Thoracic aorta (tissue), 2 donors: ENCODE measurements at places on chromosomes 16 and 17.

DNA sequence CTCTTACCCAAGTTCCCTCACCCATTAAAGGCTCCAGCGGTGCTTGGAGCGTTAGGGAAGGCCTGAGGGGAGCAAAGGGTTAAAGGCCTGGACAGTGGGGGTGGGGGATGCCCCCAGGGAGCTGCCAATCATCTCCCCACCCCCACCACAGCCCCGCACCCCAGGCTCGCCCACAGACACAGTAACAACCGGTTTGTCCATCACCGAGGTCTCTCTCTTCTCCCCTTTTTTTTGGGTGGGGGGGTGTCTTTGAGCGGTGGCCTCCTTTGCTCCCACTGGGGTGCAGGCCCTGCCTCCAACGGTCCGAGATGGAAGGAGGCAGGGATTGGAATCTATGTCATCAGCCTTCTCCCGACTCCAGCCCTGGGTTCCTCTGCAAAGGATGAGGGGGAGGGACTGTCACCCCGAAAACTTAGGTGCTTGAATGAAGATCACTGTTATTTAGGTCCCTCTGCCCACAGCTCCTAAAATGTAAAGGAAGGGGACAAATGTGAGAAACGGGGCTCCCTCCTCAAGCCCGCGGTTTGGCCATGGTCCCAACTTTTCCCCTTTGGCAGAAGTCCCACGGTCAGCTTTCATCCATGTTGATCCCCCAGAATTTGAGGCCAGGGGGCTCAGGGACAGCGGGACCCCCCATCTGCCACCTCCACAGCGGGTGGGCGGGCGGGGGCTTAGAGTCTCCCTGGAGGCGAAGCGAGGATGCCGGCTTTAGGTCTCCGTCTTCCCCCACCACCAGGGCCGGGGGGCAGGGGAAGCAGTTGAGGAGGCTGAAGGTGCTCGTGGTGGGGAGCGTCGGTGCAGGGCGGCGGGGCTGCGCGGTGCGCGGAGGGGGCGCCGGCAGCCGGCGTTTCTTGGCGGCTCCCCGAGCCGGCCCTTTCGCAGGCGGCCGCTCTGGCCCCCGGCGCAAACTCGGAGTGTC, 1.7 kb downstream of the EPOP start:
- peak overlapping the region; percentile 82 for H3K4me3 ChIP-seq
- H3K36me3 ChIP-seq = no peaks in the 10 kb centered on the region
- H3K27ac ChIP-seq = no peak overlapping the region
- H3K27me3 ChIP-seq = peaks cover 8% of the 10 kb centered on the region
- no peak for DNase-seq

DNA sequence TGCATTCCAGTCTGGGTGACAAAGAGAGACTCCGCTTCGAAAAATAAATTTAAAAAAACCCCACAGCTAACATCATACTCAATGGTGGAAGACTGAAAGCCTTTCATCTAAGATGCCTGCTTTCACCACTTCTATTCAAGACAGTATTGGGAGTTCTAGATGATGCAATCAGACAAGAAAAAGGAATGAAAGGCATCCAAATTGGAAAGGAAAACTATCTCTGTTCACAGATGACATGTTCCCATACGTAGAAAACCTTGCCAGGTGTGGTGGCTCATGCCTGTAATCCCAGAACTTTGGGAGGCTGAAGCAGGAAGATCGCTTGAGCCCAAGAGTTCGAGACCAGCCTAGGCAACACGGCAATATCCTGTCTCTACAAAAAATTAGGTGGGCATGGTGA, 31.1 kb downstream of the RANBP10 start:
- DNase-seq = no peak
- no peak overlapping the region for H3K4me3 ChIP-seq
- H3K36me3 ChIP-seq = peaks cover 8% of the 10 kb centered on the region
- peaks cover 37% of the 10 kb centered on the region for H3K4me1 ChIP-seq
- H3K27me3 ChIP-seq = no peaks in the 10 kb centered on the region
- no peak overlapping the region for H3K27ac ChIP-seq

DNA sequence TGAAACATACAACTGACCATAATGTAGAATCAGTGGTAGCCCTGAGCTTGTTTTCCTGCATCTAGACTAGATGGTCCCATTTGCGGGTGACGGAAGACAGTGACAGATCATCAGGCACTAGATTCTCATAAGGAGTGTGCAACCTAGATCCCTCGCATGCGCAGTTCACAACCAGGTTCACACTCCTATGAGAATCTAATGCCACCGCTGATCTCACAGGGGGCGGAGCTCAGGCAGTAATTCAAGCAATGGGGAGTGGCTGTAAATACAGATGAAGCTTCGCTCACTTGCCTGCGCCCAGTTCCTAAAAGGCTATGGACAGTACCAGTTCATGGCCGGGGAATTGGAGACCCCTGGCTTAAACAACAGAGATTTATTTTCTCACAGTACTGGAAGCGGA, 656.3 kb downstream of the HS3ST4 start:
- no peak overlapping the region for H3K4me3 ChIP-seq
- no peaks in the 10 kb centered on the region for H3K27me3 ChIP-seq
- no peaks in the 10 kb centered on the region for H3K36me3 ChIP-seq
- no peaks in the 10 kb centered on the region for H3K4me1 ChIP-seq
- no peak overlapping the region for H3K27ac ChIP-seq

GRCh38 chr17:61335845-61336655, 63.6 kb upstream of the TBX2 start:
- peak overlapping the region; percentile 74 for H3K27ac ChIP-seq
- no peaks in the 10 kb centered on the region for H3K27me3 ChIP-seq
- no peak for DNase-seq
- H3K36me3 ChIP-seq = no peaks in the 10 kb centered on the region

DNA sequence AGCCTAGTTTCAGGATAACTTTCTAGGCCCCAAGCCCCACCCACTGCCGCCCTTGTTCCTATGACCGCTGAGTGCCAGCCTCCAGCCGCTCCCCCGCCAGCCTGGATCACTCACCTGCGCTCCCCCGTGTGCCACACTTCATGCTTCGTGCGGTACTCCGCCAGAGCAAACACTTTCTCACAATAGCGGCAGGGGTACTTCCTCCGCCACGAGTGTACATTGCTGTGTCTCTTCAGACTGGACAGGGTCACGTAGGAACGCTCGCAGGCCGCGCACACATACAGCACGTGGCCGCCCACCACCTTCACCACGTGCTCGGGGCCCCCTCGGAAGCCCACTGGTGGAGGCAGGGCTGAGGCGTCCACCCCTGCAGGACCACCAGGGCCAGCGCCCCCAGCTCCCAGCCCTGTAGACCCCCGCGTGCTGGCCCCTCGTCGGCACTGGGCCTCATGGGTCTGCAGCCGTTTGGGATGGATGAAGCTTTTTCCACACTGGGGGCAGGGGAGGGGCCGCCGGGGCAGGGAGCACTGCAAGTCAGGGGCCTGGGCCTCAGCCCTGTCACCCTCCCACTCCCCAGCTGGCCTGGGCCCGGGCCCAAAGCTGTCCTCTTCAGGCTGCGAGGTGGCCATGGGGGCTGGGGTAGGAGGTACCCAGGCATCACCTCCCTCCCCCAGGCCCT, 13.7 kb downstream of the ZBTB4 start:
- peaks cover 37% of the 10 kb centered on the region for H3K36me3 ChIP-seq
- no peak for DNase-seq
- peaks cover 6% of the 10 kb centered on the region for H3K4me1 ChIP-seq
- no peak overlapping the region for H3K27ac ChIP-seq
- H3K27me3 ChIP-seq = no peaks in the 10 kb centered on the region

DNA sequence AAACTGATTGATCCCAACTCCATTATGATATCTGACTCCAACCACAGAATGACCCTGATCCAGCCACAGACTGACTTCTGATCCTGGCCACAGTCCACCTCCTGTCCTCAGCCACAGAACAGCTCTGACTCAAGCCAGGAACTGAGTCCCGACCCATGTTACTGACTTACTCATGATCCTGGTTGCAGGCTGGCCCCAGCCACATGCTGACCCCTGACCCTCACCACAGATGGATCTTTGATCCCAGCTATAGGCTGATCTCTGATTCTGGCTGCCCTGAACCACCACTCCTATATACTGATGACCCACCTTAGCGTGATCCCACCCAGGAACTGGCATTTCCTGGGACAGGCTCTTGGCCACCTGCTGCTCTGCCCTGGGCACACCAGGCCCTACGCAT, 32.2 kb upstream of the IL21R start:
- H3K36me3 ChIP-seq = no peaks in the 10 kb centered on the region
- H3K4me1 ChIP-seq = peaks cover 6% of the 10 kb centered on the region
- no peak overlapping the region for H3K27ac ChIP-seq
- DNase-seq = no peak

DNA sequence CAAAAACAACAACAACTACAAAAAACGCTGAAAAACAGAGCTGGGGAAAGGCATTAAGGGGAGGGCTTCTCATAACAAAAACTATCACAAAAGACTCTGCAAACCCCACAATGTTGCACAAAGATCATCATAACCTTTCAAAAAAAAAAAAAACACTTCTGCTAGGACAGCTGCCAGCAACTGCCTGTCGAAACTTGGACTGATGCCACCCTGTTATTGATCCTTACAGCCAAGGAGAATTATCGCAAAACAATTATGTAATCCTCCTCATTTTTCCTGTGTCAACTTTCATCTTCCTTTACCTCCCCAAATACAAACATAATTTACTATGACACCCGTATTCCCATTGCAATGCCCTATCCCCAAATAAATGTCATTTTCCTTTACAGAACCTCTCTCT, 9.3 kb downstream of the CCDC40 start:
- H3K27me3 ChIP-seq = no peaks in the 10 kb centered on the region
- H3K36me3 ChIP-seq = peaks cover 7% of the 10 kb centered on the region
- H3K27ac ChIP-seq = no peak overlapping the region
- no peak for DNase-seq
- no peak overlapping the region for H3K4me3 ChIP-seq

- no peak overlapping the region for H3K4me3 ChIP-seq
- no peaks in the 10 kb centered on the region for H3K36me3 ChIP-seq
- no peak for DNase-seq
- no peaks in the 10 kb centered on the region for H3K27me3 ChIP-seq
- H3K4me1 ChIP-seq = peaks cover 3% of the 10 kb centered on the region
These were observed 30.2 kb downstream of the TANC2 start for GRCh38 chr17:62996221-62996620.

DNA sequence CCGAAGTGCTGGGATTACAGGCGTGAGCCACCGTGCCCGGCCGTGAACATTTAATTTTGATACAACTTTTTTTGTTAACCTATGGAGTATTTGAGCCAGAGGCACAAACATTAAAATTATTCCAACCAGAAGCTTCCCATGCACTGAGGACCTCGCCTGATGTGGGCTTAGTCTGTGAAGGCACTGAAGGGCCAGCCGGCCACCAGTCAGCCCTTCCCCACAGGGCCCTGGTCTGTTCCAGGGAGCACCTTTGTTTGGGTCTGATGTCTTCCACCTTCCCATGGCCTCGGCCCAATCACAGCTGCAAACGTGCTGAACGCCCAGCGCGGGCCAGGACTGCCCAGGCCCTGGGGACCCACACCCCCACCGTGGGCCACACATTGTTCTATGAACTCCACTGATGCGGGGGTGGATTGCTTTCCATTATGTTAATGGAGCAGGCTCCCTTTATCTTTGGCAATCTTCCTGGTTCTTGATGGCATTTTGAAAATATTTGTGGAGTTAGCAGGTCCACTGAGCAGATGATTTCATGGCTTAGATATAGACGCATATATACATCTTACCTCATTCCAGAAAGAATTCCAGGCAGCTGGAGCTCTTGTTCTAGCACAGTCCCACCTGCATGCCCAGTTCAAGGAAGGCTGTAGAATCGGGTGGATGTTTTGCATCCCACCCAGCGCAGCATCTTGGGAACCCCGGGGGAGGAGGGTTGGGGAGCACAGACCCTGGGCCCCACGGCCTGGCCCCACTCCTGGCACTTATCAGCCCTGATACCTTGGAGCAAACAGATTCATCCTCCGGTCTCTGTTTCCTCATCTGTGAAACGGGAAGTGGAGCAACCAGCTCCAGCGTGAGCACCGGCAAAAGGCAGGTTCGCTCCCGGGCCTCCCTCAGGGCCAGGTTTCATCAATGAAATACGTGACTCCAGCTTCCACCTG, 14.5 kb downstream of the SPIRE2 start:
- H3K27ac ChIP-seq = no peak overlapping the region
- no peaks in the 10 kb centered on the region for H3K36me3 ChIP-seq
- H3K4me1 ChIP-seq = peaks cover under 1% of the 10 kb centered on the region
- DNase-seq = no peak
- H3K4me3 ChIP-seq = no peak overlapping the region
- H3K27me3 ChIP-seq = no peaks in the 10 kb centered on the region
